ENCODE measurements at places on chromosomes 6 and 20.

GRCh38 chr6:149410557-149410956, 10.5 kb downstream of the SUMO4 start:
- no peak for DNase-seq

GRCh38 chr6:167804281-167805013, 22.3 kb upstream of the AFDN start:
- no peak for DNase-seq

- peak; percentile 34 for DNase-seq
These were observed 41.6 kb downstream of the UNC5CL start for GRCh38 chr6:40997234-40997957.

GRCh38 chr6:667253-667927, 10.5 kb upstream of the HUS1B start:
- no peak for DNase-seq

DNA sequence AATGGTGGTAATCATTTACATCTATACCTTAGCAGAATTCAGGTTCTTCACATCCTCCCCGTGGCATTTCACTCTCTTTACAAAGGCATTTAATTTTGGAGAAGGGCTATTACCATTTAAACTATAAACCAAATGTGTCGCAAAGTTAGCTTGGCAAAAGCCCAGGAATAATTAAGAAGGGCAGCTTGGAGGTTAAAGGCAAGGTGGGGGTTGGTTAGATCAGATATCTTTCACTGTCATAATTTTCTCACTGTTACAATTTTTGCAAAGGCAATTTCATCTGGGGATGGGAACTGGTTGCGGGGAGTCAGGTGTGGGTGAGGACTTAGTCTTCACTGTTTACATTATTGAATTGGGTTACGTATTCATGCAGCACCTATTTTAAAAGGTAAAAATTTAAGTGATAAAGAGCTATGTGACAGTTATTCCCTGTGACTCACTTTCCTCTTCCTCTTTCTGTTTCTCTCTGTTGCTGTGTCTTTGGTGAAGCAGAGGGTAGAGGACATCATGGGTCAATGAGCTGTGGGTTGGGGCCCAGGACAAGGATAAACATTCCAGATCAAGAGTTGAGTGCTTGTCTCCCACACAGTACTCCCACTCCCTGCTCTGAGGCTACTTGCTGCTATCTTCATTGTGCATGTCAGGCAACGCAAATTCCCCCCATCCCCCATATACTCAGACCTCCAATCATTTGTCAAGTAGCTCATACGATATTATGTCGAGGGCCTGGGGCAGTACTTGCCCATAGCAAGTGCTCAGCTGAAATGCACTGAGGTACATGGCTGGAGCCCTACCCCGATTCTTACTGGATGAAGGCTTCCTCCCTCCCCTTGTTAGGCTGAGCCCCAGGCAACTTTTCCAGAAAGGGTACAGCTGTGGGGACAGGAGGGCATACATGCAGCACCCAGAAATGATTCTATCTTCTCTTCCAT, 223.1 kb upstream of the MYLIP start:
- DNase-seq: no peak

DNA sequence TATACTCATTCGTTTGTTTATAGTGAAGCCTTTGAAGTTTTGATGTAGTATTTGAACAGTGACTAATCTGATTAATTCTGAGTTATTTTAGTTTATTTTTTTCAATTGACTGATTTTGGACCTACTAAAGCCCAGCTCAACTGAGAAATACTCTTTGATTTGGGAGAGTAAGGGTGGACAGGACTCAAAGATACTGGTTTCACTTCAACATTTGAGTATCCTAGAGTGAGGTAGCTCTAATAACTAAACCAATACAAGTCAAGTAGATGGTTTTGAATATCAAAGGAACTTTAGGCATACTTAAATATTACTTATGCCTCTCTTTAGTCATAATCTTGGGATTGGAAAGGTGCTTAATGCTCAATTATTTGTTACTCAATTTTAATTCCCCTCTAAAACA, 65.6 kb downstream of the ZNF292 start:
- DNase-seq: no peak

DNA sequence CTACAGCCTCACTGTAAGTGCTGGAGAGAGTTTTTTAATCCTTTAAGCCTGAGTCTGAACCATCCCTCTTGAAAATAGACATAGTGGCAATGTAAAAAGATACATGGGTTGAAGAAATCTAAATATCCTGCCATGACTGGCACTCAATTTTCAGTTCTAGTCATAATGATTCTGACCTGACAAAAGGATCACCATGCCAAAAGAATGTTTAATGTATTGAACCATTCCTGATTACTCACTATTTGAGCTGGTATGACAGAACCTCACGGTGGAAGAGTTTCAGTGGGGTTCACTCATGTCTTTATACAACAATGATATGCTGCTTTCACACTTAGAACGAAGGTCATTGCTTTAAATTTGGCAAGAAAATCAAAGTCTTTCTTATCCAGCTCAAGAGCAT, 93.4 kb downstream of the HIVEP2 start:
- DNase-seq: peak; percentile 41

- no peak for DNase-seq
These were observed 3.2 kb upstream of the ANKRD60 start for GRCh38 chr20:58231683-58232082.

- peak; percentile 96 for DNase-seq
These were observed 102.2 kb upstream of the ADGRF1 start for GRCh38 chr6:47144306-47144705.

DNA sequence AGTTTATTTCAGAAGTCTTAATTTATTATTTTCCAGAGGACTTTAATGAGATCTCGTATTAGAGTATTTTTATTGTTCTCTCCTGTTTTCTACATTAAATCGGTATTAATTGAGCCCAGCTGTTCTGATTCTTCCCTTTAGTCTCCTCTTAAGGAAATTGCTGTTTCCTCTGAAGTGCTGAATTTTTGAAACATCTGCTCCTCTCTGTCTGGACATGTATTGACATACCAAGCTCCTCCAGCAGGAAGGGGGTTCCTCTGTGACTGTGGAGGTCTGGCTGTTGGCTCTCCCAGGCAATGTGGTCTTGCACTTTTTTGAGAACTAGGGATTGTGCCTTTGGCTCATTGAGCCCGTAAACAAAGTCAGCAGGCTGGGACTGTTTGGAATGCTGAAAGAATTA, 74.9 kb downstream of the MAP3K4 start:
- peak; percentile 29 for DNase-seq

DNA sequence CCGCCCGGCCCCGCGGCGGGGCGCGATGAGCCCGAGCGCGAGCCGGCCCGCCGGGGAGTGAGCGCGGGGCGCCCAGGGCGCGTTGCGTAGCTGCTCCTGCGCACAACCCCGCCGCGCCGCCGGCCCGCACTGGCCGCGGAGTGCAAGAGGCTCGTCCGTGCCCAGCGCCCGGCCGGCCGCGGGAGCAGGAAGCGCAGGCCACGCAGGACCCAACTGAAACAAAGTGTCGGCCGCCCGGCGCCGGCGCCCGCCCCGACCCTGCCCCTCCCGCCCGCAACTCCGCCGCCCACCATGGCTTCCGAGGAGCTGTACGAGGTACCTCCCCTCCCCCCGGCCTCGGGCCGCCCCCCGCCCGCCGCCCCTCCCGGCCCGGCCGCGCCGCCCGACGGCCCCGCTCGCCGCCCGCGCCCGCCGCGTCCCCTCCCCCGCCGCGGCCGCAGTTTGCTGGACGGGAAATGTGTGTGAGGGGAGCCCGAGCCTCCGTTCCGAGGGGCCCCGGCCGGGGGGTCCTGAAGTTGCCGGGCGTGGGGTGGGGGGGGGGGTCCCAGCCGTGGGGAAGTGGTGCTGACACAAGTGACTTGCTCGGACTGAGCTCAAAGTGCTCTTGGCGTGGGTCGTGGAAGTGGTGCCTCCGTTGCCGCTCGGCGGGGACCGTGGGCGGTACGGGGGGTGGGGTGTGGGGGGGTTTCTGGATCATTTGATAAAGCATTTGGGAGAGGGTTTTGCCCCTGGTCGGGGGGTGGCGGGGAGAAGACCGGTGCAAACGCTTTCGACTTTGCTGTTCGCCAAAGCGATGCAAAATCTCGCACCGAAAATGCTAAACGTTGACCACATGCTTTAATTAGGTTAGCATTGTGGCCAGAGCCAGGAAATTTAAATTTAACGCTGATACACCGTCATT, 539 bp downstream of the CDYL start:
- peak; percentile 54 for DNase-seq

DNA sequence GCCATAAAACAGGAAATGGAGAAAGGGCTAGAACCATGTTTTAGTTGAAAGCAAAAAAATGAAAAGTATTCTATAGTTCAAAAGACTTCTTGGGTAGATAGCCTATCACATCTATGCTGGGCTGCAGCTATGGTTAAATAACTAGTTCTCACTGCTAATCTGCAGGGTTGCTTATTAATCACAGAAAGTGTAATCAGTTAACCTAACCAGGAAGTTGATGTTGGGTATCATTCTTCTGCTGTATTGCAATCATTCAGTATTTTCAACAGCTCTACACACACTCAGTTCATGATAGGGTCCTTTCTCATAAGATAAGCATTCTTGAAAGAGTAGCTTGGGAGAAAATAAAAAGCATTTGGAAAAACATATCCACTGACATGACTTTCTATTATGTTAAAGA, 135.2 kb upstream of the TCF21 start:
- no peak for DNase-seq

- DNase-seq: no peak
These were observed 76.8 kb downstream of the ERMARD start for GRCh38 chr6:169828176-169828575.

- no peak for DNase-seq
These were observed 72.7 kb downstream of the SOX4 start for GRCh38 chr6:21666201-21666691.

DNA sequence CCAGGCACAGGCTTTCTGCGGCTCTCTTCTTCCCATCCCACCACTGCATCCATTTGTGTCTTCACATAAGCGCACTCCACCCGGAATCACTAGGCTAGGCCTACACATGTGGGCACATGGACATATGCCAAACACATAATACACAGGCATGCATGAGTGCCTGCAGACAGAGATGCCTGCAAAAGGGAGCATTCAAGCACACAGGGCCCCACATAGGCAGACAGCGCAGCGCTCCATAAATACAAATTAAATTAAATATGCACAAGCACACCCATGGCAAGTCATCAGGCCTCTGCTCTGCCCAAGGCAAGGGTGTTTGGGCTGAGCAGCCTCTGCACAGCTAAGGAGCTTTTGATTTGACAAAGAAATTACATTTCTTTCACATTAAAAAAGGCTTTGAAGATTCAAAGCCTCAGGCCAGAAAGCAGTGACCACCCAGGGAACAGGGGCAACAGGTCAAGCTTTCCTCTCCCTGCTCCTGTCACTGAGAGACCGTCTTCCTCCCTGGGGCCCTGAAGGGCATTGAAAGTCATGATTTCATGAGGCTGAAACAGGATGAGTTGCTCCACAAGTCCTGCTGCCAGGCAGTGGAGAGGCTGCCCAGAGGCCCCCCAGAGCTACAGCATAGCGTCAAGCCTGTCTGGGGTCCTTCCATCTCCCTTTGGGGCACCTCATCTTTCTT, 134.2 kb upstream of the LRFN2 start:
- DNase-seq: no peak

- no peak for DNase-seq
These were observed 178.8 kb upstream of the AFDN start for GRCh38 chr6:167647737-167648470.

GRCh38 chr20:58651946-58652605, 993 bp downstream of the STX16 start:
- DNase-seq: peak; percentile 72

DNA sequence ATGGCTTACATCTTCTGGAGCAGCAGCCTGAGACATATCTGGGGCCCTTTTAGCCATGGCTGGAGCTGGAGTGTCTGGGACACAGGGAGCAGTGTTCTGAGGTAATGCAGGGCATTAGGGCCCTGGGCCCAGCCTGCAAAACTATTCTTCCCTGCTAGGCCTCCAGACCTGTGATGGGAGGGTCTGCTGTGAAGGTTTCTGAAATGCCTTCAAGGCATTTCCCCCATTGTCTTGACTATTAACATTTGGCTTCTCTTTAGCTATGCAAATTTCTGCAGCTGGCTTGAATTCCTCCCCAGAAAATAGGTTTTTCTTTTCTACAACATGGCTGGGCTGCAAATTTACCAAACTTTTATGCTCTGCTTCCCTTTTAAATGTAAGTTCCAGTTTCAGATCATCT, 61.5 kb downstream of the EDN1 start:
- DNase-seq: no peak

- peak; percentile 95 for DNase-seq
These were observed 4.8 kb downstream of the LRP11 start for GRCh38 chr6:149859368-149859767.

GRCh38 chr20:859751-860231, 26.3 kb downstream of the FAM110A start:
- DNase-seq: peak; percentile 3

- DNase-seq: no peak
These were observed 523.6 kb upstream of the RNF217 start for GRCh38 chr6:124438546-124439065.

GRCh38 chr6:11537229-11538051, at the start of gene TMEM170B:
Gene TMEM170B, plus strand, starts transcription at chr6:11537749. Its CDS starts 529 bp downstream, at chr6:11538278.
- DNase-seq: peak; percentile 71

- DNase-seq: no peak
These were observed 9.8 kb upstream of the TASP1 start for GRCh38 chr20:13648291-13649228.

DNA sequence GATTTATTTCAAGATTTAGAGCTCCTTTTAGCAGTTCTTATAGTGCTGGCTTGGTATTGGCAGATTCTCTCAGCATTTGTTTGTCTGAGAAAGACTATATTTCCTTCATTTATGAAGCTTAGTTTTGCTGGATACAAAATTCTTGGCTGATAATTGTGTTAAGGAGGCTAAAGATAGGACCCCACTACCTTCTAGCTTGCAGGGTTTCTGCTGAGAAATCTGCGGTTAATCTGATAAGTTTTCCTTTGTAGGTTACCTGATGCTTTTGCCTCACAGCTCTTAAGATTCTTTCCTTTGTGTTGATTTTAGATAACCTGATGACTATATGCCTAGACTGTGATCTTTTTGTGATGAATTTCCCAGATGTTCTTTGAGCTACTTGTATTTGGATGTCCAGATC, 114.3 kb downstream of the AIG1 start:
- no peak for DNase-seq

GRCh38 chr6:22298475-22298890, 1.6 kb upstream of the PRL start:
- DNase-seq: peak; percentile 7

DNA sequence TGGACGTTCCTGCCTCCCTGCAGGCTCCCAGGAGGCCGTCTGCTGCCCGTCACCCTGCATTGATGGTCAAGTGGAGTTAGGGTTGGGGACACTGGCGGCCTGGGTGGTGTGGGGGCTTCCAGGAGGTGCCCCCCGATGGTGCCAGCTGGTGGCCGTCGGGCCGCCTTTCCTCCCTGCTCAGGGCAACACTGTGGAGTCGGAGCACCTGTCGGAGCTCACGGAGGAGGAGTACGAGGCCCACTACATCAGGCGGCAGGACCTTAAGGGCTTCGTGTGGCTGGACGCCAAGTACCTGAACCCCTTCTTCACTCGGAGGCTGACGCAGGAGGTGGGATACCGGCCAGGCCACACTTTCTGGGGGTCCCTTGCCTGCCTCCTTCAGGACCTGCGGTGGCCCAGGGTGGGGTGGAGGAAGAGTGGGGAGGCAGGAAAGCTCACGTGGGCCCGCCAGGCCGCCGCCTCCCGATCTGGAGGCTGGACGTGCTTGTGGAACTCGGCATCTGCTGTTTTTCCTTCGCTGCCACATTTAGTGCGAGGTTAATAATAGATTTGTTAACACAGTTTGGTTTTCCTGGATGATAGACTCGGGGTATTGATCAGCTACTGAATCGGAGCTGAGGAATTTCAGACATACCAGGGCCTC, 28.6 kb downstream of the SPATA2 start:
- no peak for DNase-seq
